ENCODE measurements at places on chromosomes 6 and 20.

DNA sequence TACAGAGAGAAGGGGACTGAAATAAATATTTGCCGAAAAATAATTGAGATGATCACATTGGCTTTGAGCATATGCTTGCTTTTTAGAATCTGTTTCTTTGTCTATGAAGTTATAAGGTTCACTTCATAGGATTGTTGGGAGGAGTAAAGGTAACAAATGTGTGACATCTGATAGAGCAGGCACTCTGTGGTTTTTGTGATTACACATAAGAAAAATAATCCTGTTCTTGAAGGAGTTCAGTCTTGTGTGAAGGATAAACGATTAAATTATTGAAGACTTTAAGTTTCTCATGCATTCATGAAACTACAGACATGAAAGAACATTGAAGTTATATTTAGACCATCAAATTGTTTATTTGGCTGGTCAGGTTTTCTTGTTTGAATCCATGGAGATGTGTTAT lies 45.0 kb downstream of the QKI start:
- DNase-seq, result no peak

GRCh38 chr6:104401926-104402325 lies 457.8 kb downstream of the HACE1 start:
- no peak for DNase-seq

GRCh38 chr6:161128680-161129196 lies 137.2 kb downstream of the MAP3K4 start:
- DNase-seq, result peak; percentile 12

DNA sequence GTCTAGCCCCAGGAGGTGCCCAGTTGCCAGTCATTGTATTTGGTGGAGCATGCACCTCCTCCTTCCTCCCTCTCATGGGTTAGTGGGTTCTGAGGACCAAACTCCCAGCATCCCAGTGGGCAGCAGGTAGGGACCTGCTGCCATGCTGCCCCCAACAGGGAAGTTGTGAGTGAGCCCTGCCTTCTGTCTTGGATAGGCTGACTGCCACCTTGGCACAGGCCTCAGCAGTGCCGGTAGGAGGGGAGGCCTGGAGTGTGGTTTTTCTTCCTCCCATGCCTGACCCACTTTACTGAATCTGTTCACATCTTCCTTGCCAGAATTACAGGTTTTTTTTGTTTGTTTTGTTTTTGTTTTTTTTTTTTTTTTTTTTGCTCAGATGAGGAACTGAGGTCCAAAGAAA lies 24.5 kb downstream of the PLCG1 start:
- no peak for DNase-seq

GRCh38 chr20:51089272-51089781 lies 66.4 kb upstream of the KCNG1 start:
- no peak for DNase-seq

Data from fibroblast of pulmonary artery (primary cell).